Amygdala (tissue), 56 donors: ENCODE measurements at places on chromosomes 12 and 14.

GRCh38 chr12:18257251-18257650 is 4.1 kb upstream of the PIK3C2G start:
- no peak for DNase-seq

DNA sequence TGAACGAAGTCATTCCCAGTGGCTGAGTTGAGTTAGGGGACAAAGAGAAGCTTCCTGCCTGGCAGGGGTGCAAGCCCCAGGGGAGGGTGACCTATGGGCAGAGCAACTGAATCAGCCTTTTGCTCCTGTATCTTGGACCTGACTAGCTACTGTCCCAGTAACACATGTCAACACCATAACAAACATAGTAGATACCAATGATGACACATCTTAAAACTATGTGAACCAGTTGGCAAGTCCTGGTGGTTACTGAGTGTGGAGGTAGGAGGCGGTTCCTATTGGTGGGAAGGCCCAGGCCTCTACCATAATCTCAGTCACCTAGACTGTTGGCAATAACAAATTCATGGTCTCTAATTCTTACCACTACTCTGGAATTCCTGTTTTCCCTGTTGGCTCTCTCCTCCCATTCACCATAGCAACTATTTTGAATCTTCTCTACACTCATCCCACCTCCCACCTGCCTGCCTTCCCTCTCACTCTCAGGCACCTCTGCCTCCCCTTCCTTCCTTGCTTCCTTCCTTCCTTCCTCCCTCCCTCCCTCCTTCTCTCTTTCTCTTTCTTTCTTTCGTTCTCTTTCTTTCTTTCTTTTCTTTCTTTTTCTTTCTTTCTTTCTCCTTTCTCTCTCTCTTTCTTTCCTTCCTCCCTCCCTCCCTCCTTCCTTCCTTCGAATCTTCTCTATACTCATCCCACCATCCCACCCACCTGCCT is 8.1 kb upstream of the P2RX7 start:
- no peak for DNase-seq

DNA sequence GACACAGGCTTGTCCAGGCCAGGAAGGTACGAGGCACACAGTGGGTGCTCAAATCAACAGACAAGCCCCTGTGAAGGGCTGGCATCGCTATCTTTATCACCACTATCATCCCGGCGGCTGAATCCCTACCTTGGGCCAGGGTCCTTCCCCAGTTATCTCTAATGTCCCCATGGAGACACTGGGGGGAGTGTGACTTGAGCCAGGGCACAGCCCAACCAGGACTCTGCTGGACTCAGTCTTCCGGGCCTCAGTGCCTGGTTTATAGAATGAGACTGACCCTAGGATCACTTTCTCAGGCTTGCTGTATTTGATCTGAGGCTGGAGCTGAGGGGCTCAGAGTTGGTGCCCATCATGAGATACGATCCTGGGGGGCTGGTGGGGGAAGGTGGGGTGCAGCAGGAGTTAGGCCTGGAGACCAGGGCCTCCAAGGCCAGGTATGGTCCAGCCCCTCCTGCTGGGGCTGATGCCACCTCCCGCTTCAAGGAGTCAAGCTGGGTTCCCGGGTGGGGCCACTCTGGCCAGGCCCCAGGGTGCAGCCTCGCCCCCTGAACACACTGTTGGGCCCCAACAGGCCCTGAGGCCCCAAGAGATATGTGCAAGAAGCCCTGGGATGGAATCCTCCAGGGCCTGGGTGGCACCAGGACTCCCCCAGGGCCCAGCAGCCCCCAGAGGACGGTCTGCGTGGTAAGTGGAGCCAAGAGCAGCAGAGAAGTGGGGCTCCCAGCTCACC is 11.8 kb downstream of the BEGAIN start:
- DNase-seq, result no peak

DNA sequence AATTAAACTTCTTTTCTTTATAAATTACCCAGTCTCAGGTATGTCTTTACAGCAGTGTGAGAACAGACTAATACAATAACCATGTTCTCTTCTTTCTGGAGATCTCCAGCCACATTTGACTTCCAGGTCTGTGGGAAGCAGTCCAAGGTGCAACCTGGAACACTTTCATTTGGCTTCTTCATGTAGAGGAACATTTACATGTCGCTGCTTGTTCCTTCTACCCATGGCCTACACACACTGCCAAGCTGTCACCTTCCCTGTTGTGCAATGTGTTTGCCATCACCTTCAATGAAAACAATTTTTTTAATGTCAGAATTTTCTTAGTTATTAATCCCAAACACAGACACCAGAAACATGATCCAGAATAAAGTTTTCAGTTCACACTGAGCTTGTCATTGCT is 104.7 kb downstream of the PRKCH start:
- no peak for DNase-seq
